ENCODE measurements at places on chromosomes 6 and 20. TPM values are rescaled to one million over a fixed set of nuclear protein-coding genes. Genes with fewer than 3 reads are reported as not detected.

HLA-DQA2 gene
- 2.2 TPM for total RNA-seq

DNA sequence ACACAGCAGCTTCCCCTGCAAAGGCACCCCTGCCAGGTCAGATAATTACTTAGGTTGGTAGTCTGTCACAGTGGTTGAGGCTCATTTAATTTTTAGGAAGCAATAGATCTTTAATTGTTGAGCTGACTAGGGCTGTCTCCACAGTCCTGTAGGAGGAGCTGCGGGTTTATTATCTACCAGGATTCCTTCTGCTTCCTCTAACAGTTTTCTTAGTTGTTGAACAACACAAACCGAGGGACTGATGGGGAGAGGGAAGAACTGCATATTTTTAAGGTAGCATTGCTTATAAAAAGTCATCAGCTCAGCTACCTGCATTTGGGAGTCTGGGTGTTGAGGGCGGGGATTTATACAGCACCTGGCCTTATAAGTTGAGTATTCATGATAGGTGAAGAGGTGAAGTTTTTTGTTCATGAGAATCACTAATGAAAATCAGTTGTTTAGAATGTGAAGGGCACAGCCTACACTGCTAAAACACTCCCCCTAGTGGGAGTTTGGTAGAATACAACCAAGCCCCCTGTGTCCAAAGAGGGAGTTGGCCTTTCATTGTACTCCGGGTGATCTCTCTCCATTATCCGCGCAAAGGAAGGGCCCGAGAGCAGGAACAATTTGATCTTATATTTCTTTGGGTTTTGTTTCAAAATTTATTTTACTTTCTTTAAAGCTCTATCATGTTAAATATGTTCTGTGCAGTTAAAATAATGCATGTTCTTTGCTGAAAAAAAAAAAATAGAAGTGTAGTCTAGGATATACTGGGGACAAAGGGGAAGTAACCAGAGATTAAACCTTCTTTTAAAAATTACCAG, 69.6 kb downstream of the SSR1 start:
- DNase-seq = no peak

ARMC2 gene
- 32.7 TPM for total RNA-seq

GRCh38 chr6:163599136-163599535, 184.6 kb downstream of the QKI start:
- no peak for DNase-seq

GRCh38 chr6:143755301-143755744, 77.6 kb downstream of the PHACTR2 start:
- DNase-seq = no peak

GRCh38 chr6:167990016-167990945, 7.2 kb upstream of the KIF25 start:
- no peak for DNase-seq

Data from dorsolateral prefrontal cortex (tissue), 122 donors.